ENCODE measurements at places on chromosomes 12 and 14. TPM values are rescaled to one million over a fixed set of nuclear protein-coding genes. Genes with fewer than 3 reads are reported as not detected.

DNA sequence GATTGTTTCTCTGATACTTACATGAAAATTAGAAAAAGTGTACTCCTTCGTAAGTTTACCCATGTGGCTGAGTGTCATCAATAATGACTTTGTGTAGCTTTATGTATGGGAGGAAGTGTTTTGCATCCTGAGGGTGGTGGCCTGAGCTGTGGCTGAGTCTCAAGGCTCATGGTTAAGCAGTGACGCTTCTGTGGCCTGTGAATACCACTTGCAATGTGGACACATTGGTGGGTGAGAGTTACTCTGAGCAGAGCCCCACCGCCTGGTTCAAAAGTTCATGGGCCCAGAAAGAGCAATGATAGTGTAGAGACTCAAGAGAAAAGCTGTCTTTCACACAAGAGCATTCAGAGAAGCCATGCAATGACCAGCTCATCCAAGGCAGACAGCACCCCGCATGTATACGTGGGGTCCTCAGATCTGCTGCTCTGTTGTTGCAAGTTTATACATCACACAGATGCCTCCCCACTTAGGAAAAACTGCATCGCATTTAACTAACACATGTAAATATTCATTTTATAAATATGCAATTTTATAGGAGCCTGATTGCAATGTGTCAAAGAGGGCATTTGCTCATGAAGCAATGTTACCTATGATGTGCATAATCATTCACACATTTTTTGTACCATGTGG, 55.1 kb upstream of the FRMD6 start:
- H3K4me3 ChIP-seq, result no peak overlapping the region
- H3K36me3 ChIP-seq, result no peaks in the 10 kb centered on the region
- DNase-seq, result no peak
- H3K27me3 ChIP-seq, result no peaks in the 10 kb centered on the region
- no peak overlapping the region for H3K27ac ChIP-seq
- H3K4me1 ChIP-seq, result peaks cover 10% of the 10 kb centered on the region

GRCh38 chr12:106704081-106704480, 70.4 kb upstream of the RIC8B start:
- peaks cover 4% of the 10 kb centered on the region for H3K27me3 ChIP-seq
- no peaks in the 10 kb centered on the region for H3K4me1 ChIP-seq
- H3K27ac ChIP-seq, result no peak overlapping the region
- H3K36me3 ChIP-seq, result no peaks in the 10 kb centered on the region
- DNase-seq, result peak; percentile 42
- no peak overlapping the region for H3K4me3 ChIP-seq

GRIP1 gene
- 3.6 TPM for total RNA-seq

DNA sequence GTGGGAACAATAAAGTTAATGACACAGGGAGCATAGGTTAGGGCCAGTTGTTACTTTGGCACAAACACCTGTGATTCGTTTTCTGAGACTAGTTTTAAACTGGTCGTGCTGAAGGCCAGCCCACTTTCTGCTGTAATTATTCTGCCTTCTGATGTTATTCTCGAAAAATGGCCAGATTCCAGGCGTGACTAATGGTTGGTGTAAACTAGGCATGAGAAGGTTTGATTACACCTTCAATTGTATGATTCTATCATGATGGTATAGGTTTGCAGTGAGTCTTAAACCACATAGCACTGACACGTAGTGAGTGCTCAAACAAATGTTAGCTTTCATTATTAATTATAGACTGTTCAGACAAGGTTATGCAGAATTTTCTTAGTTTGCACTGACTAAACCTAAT, 39.0 kb downstream of the CKB start:
- peaks cover 32% of the 10 kb centered on the region for H3K36me3 ChIP-seq
- no peak for DNase-seq
- no peaks in the 10 kb centered on the region for H3K4me1 ChIP-seq
- no peak overlapping the region for H3K4me3 ChIP-seq
- H3K27ac ChIP-seq, result no peak overlapping the region

MYO1A gene
- total RNA-seq, result 0.67 TPM

DNA sequence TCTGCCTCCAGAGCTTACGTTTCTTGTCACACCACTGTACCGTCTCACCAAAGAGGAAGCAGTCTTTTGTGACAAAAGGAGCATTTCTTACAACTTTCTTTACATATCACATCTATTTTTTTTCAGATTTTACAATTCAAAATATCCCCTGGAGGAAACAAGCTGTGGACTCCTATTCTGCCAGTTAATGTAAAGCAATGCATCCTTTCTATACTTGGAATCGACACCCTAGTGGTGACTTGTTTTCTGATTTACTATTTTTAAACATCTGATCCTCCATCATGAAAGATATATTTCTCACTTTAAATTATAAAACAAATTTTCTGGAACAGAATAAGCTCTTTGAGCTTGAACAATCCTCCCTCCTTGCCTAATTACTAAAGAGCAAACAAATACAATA, 34.8 kb downstream of the AICDA start:
- no peaks in the 10 kb centered on the region for H3K27me3 ChIP-seq
- no peak for DNase-seq
- no peaks in the 10 kb centered on the region for H3K36me3 ChIP-seq
- no peaks in the 10 kb centered on the region for H3K4me1 ChIP-seq
- H3K4me3 ChIP-seq, result no peak overlapping the region
- H3K27ac ChIP-seq, result no peak overlapping the region

- H3K27ac ChIP-seq, result no peak overlapping the region
- no peaks in the 10 kb centered on the region for H3K27me3 ChIP-seq
- DNase-seq, result no peak
- no peaks in the 10 kb centered on the region for H3K4me1 ChIP-seq
- no peak overlapping the region for H3K4me3 ChIP-seq
Observed at GRCh38 chr12:122610911-122611310, 83.9 kb downstream of the KNTC1 start.

DNA sequence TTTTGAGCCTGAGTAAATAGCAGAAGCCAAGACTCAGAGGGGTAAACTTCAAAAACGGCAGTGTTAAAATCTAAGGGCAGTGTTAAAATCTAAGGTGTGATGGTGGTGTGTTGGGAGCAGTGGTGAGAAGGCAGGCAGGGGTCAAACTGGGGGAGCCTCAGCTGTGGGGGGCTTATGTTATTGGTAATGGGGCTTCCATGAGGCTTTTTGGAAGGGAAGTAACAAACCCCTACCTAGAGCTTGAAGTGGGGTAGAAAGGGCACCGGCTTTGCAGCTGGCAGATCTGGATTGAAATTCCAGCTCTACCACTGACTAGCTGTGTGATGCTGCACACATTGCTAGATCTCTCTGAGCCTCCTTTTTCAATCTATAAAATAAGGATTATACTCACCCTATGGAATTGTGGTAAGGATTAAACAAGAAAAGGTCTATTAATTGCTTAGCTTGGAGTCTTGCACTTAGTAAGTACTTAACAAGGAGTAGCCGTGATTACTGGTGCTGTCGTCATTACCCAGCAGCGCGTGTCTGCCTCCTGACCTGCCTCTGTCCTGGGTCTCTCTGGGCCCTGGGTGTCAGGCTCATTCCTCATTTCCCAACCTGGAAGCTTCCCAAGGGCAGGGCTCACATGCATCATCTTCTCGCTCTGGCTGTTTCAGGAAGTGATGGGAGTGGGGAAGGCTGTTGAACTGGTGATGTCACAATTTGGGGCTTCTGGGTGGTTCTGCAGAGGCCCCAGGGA, 18.5 kb upstream of the KRT80 start:
- peaks cover 7% of the 10 kb centered on the region for H3K4me1 ChIP-seq
- H3K27me3 ChIP-seq, result peaks cover 10% of the 10 kb centered on the region
- no peak for DNase-seq
- H3K27ac ChIP-seq, result no peak overlapping the region
- no peak overlapping the region for H3K4me3 ChIP-seq

MMP19 gene
- 9.6 TPM for total RNA-seq

- no peak overlapping the region for H3K27ac ChIP-seq
- H3K4me1 ChIP-seq, result no peaks in the 10 kb centered on the region
- H3K27me3 ChIP-seq, result no peaks in the 10 kb centered on the region
- no peaks in the 10 kb centered on the region for H3K36me3 ChIP-seq
- no peak overlapping the region for H3K4me3 ChIP-seq
Observed at GRCh38 chr14:102911991-102912761, 10.3 kb upstream of the AMN start.

LRRIQ1 gene
- 33.2 TPM for total RNA-seq

CISTR gene
- not detected for total RNA-seq

- no peaks in the 10 kb centered on the region for H3K27me3 ChIP-seq
- H3K4me3 ChIP-seq, result no peak overlapping the region
- DNase-seq, result no peak
- peaks cover 15% of the 10 kb centered on the region for H3K36me3 ChIP-seq
- no peaks in the 10 kb centered on the region for H3K4me1 ChIP-seq
- H3K27ac ChIP-seq, result no peak overlapping the region
Observed at GRCh38 chr12:132140501-132140900, 3.6 kb downstream of the DDX51 start.

- H3K27me3 ChIP-seq, result peaks cover 2% of the 10 kb centered on the region
- no peaks in the 10 kb centered on the region for H3K36me3 ChIP-seq
Observed at GRCh38 chr12:13311551-13311950, 115.0 kb downstream of the EMP1 start.

SERPINA10 gene
- not detected for total RNA-seq

GRCh38 chr12:67352682-67353081, 83.5 kb downstream of the CAND1 start:
- no peak overlapping the region for H3K4me3 ChIP-seq
- H3K27ac ChIP-seq, result no peak overlapping the region

DNA sequence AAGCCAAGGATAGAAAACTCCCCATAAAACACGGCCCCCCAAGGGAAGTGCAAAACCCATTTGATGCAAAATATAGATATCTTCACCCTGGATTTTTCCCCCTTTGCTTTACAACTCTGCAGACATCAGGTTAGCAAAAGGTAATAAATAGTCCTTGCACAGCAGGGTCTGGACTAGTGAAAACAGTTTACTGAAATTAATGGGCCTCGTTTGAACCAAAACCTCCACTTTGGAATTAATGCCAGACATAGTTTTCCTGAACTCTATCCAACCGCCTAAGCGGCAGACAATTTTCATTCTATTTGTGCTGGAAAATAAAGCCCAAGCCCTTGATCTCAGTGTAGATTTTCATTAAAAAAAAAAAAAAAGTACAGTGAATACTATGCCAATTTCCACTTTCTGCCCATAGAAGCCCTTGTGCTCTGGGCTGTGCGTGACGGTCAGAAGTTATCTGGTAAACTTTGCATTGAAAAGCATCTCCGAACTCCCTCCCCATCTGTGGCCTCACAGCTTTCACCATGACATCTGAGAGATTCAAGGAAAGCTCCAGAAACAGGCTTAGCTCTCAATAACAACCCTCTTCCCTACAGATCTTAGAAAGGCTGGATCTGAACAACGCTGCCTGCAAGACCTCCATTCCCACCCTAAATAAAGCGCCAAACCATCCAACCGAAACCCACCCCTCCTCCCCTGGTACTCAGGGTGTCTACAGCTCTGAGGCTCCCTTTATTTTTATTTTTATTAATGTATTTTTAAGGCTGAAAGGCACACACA, 11.0 kb upstream of the IRF2BPL start:
- peaks cover 72% of the 10 kb centered on the region for H3K4me1 ChIP-seq
- no peaks in the 10 kb centered on the region for H3K36me3 ChIP-seq
- peak overlapping the region; percentile 96 for H3K27ac ChIP-seq
- H3K4me3 ChIP-seq, result no peak overlapping the region
- H3K27me3 ChIP-seq, result no peaks in the 10 kb centered on the region

ASB8 gene
- 55.1 TPM for total RNA-seq

ACOT2 gene
- 23.6 TPM for total RNA-seq

FLRT2 gene
- total RNA-seq, result 14.3 TPM

KERA gene
- not detected for total RNA-seq

DNA sequence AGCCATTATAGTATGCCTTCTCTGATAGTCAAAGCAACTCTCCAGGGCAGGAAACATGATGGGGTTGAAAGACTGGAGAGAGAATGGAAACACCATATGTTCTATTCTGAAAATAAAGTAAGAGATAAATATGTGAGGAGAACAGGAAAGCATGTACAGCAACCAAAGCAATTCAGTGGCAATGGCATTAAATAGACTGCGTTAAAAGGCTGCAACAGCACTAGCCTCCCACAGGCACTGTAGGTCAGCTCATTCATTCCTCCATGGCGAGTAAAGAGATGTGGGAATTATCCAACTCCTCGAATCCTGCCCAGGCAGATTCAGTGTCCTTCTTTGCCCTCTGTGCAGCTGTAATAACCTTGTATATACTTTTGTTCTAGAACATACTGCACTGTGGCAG, 43.8 kb downstream of the ANO6 start:
- H3K36me3 ChIP-seq, result no peaks in the 10 kb centered on the region
- H3K27me3 ChIP-seq, result no peaks in the 10 kb centered on the region
- H3K4me3 ChIP-seq, result no peak overlapping the region

GRCh38 chr14:20671597-20672283, 12.6 kb upstream of the RNASE4 start:
- no peak for DNase-seq
- H3K27me3 ChIP-seq, result no peaks in the 10 kb centered on the region
- H3K4me3 ChIP-seq, result no peak overlapping the region
- H3K4me1 ChIP-seq, result no peaks in the 10 kb centered on the region

- peak; percentile 84 for DNase-seq
- H3K36me3 ChIP-seq, result no peaks in the 10 kb centered on the region
- no peak overlapping the region for H3K4me3 ChIP-seq
- no peaks in the 10 kb centered on the region for H3K27me3 ChIP-seq
- H3K27ac ChIP-seq, result no peak overlapping the region
- H3K4me1 ChIP-seq, result no peaks in the 10 kb centered on the region
Observed at GRCh38 chr14:102795060-102795925, 18.0 kb downstream of the TRAF3 start.

PDE3A gene
- total RNA-seq, result 5.2 TPM

DNA sequence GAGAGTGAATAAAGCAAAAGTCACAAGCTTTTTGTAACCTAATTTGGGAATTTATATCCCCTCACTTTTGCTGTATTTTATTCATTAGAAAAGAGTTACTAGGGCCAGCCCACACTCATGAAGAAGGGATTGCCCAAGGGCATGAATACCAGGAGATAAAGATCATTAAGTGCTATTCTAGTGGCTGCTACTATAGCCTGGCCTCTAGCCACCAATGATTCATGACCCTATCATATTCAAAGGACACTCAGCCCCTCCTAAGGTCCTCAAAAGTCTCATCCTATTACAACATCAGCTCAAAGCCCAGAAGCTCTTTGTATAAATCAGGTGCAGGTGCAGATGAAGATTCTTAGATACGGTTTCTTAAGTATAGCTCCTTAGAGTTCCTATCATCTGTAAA, 518.1 kb downstream of the TRHDE start:
- no peaks in the 10 kb centered on the region for H3K27me3 ChIP-seq
- no peak overlapping the region for H3K27ac ChIP-seq
- no peaks in the 10 kb centered on the region for H3K4me1 ChIP-seq
- H3K36me3 ChIP-seq, result no peaks in the 10 kb centered on the region

- no peak for DNase-seq
- H3K27ac ChIP-seq, result no peak overlapping the region
- no peaks in the 10 kb centered on the region for H3K4me1 ChIP-seq
- H3K36me3 ChIP-seq, result peaks cover 4% of the 10 kb centered on the region
- no peak overlapping the region for H3K4me3 ChIP-seq
- no peaks in the 10 kb centered on the region for H3K27me3 ChIP-seq
Observed at GRCh38 chr14:23942587-23942986, 11.0 kb upstream of the DHRS4 start.

Data from lung (tissue), 17 donors.